Activated CD8-positive, alpha-beta T cell treated with anti-CD3 and anti-CD28 coated beads, Interleukin-2, amount 10 ng/mL, durations not matched to agents 7 days and 5 days (primary cell): ENCODE measurements at places on chromosomes 3 and 15. TPM values are rescaled to one million over a fixed set of nuclear protein-coding genes. Genes with fewer than 3 reads are reported as not detected.

CAPN3 gene
- total RNA-seq = 2.9 TPM

LNP1 gene
- total RNA-seq = 1.4 TPM

GOLGA8R gene
- 12.1 TPM for total RNA-seq

TRIM42 gene
- total RNA-seq = not detected

MYEF2 gene
- 25.4 TPM for total RNA-seq

ZDHHC23 gene
- 1.8 TPM for total RNA-seq

ADIPOQ gene
- not detected for total RNA-seq

SECISBP2L gene
- 29.2 TPM for total RNA-seq
